ENCODE measurements at places on chromosomes 12 and 14. TPM values are rescaled to one million over a fixed set of nuclear protein-coding genes. Genes with fewer than 3 reads are reported as not detected.

Gene LRP1-AS
- not detected for total RNA-seq

Gene ZNF410
- 63.0 TPM for total RNA-seq

Gene APOF
- not detected for total RNA-seq

Gene C14orf132
- 2.6 TPM for total RNA-seq

Gene DNAI7
- total RNA-seq, result 0.37 TPM

Gene ZCCHC8
- 19.4 TPM for total RNA-seq
